Central memory CD4-positive, alpha-beta T cell (primary cell): ENCODE measurements at places on chromosomes 5 and 9.
A peak's percentile ranks its signal among the peaks of the same experiment; 100 is the strongest.

- DNase-seq: peak; percentile 72
These were observed 1.7 kb upstream of the KLHL3 start for GRCh38 chr5:137737349-137738131.

GRCh38 chr9:3436629-3437420 lies 89.0 kb downstream of the RFX3 start:
- no peak for DNase-seq

- DNase-seq: no peak
These were observed 11.4 kb upstream of the C5orf63 start for GRCh38 chr5:127084656-127085055.

DNA sequence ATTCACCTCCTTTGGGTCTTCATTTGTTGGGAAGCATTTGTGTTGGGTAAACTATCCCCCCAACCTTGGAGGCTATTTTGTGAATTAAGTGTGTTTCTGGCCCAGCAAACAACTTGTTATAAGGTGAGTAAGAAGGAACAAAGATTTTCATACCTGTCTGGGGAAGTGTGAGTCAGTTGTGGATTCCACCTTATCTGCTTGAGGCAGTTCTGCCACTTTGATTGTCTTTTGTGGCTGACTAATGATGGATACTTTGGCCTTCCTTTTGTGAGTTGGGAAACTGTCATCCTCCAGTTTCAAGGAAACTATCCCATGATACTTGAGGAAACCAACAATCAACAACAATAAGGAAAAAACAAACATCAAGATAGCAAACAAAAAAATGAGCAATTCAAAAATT lies 24.6 kb upstream of the CER1 start:
- DNase-seq: no peak

GRCh38 chr5:114727358-114727757 lies 365.5 kb downstream of the KCNN2 start:
- DNase-seq: no peak

- no peak for DNase-seq
These were observed 246.5 kb downstream of the PCSK5 start for GRCh38 chr9:76136986-76137385.

GRCh38 chr9:38118862-38119438 lies 49.9 kb upstream of the SHB start:
- DNase-seq: no peak

DNA sequence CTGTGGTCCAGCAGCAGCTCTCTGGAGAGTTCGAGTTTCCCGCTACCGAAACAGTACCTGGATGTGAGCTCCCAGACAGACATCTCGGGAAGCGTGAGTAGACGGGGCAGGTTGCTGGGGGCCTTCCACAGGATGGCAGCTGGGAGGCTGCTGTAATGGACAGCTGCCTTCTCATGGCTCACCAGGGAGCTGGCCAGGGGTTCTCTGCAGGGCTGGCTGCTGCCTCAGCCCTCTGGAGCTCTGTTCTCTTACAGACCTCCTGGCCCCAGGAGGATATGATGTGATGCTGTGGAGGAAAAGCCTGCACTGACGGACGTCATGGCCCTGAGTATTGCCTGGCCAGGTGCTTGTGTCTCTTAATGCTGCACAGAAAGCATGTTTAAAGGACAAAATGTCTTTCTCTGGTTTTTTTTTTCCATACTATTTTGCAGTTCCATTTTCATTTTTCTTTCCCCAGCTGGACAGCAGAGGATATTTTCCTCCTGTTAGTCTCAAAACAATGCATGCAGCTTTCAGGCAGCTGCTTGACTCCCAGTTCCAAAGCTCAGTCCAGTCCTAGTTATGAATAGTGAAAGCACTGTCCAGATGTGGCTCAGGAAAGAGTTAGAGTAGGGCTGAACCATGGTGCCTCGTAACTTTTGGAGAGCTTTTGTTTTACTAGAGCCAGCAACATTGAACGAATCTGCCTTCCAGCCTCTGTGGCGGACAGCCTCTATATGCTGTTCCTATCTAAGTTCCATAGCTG lies 77.5 kb upstream of the RARS1 start:
- DNase-seq: no peak

GRCh38 chr9:70133253-70134208 lies 89.9 kb downstream of the MAMDC2 start:
- DNase-seq: no peak

DNA sequence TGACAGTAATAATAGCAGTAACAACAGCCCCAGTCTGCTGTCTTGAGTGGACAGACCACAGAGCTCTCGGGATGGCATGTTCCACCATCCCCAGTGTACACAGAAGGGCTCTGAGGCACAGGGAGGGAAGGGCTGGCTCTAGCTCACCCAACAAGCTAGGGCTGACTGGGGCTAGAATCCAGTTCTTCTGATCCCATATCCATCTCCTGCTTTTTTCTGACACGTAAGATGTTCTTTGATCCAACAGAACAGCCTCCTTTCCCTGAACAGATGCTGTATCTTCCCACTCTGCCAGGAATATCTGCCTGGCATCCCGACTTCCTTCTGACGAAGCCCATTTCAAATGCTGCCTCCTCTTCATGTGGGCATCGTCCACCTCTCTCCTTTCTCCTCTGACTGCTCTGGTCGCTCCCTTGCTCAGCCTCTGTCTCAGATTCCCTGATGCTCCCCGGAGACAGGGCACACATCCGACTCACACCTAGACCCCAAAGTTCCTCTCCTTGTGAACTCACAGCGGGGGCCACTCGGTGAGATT lies 43.6 kb upstream of the CLK4 start:
- no peak for DNase-seq

DNA sequence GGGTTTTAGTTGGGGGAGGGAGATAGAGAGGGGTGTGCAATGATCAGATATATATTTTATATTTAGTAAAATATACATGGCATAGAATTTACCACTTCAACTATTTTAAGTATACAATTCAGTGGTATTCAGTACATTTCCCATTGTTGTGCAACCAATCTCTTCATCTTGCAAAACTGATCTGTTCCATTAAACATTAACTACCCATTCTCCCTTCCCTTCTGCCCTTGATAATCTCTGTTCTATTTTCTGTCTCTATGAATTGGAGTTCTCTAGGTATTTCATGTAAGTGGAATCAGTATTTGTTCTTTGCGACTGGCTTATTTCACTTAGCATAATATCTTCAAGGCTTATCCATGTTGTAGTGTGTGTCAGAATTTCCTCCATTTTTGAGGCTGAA lies 38.6 kb downstream of the TGFBI start:
- DNase-seq: no peak

DNA sequence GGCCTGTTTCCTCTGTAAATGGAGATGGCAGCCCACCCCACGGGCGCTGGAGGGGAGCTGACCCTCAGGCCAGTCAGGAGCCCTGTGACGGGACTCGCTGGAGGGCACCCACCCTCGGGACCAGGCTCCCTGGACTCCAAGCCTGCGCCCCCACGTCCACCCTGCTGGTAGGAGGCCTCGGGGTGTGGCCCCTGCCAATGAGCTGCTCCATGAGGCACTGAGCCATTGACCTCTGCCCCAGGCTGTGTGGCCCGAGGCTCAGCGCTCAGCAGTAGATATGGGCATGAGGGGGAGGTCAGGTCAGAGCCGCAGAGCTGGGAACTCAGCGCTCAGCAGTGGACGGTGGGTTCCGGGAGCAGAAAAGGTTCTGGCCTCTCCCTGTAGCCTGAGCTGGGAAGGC lies 52.3 kb upstream of the EGFL7 start:
- no peak for DNase-seq

DNA sequence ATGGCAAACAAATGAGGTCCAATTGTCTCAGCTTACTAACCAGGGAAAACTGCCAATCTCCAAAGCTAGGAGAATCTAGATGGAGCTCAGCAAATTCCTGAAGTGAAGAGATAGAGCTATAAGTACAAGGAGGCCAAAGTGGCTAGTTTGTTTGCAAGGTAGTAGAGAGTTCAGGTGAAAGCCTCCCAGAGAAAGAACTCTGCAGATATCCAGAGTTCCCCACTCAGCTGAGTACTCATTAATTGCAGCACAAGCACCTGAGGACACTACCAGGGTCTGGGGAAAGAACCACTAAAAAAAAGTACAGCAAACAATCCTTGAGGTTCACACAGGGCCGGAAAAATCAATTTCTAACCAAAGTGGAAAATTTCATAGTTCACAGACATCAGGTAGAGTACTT lies 250.9 kb downstream of the TMEM232 start:
- no peak for DNase-seq

DNA sequence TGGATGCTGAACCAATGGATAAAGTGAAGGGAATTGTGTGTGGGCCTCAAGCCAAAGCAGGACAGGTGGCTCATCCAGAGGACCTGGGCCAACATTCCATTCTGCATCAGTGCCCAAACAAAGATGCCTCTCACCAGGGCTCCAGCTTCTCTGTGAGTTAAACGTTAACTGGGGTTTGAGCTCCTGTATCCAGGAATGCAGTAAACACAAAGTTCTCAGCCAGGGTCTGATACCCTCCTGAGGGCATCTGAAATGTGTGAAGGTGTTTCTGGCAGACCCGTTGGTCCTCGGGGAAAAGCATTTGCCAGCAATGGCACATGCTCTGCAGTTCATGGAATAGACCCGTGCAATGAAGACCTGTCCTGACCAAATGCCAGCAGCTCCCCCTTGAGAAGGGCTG lies 33.9 kb upstream of the AOPEP start:
- DNase-seq: no peak

GRCh38 chr5:113804264-113804663 lies 290.8 kb downstream of the YTHDC2 start:
- DNase-seq: no peak

- no peak for DNase-seq
These were observed 24.9 kb downstream of the CFAP77 start for GRCh38 chr9:132434881-132435280.

DNA sequence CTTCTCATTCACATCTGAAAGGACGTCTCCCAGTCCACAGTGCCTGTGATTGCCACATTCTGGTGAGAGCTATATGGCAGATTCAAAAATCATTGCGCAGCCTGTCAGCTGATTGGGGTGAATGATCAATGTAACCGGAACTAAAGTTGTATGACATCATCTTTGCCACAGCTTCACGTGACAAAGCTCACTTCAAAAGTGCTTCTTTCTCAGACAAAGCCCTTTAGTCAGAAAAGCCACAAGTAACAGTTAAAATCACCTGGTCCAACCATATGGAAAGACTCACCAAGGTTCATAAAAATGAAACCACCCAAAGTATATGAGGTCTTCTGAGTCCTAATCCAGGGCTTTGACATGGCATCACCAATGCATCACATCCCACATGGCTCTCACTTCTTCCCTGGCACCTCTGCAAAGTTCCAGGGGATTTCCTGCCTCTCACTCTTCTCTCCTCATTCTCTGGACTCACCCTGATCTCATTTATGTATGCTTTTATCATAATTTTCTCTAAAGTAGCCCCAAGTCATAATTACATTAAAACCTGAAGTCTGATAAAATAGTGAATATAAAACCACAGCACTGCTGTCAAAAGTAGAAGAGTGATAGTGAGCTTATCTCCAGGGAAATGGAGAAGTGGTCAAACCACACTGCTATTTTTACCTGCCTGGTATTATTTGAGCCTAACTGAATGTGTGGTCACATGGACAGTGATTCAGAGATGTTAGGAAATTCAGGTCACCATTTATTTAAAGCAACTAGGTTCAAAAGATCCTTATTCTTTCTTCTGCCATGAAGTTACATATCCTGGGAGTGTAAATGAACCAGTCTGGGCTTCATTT lies 193.1 kb upstream of the PTGER4 start:
- DNase-seq: peak; percentile 72

DNA sequence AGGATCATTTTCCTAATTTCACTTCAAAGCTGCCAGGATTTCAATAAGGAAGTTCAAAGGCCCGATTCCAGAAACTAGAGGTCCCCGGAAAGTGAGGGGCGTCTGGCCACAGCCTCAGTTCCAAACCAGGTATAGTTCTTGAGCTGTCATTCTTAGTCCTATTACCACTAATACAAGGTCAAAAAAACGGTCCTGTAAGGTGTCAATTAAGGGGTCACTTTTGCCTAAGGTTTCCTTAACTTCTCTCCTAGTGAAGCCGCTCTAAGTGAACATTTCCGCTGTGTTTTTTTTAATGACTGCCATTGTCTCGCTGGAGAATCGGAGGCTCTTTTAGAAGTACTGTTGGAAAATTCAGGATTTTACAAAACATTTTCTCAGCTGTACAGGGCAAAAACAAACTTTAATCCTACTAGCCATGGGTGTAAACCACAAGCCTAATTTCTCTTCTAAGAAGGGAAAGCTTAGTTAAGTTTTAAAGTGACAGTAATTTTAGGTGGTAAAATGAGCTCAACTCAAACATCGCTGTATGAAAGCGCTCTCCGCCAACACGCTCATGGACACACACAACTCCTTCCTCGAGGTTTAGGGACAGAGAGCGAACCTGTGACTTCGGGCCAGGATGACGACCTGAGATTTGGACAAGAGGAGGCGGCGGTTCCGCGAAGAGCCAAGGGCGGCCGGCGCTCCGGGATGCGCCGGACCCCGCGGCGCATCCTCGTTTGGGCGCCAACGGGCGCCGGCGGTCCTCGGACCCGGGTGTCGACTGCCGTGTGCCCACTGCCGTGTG lies 76.7 kb upstream of the IFNE start:
- peak; percentile 10 for DNase-seq

DNA sequence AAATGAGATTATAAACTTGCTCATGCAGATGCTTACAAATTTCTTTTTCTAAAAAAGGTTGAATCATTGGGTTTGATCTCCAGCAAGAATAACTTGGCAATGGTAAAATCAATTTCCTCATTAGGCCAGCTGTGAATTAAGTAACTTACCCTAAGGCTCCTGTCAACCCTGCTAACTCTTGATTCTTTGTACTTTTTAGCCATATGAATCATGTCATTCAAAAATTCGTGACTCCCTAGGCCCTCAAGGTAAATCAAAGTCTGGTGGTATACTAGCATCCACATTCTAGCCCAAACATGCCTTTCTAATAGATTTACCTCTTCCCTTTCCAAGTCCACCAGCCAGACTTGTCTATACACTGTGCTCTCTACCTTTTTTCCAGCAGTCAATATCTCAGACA lies 420.8 kb upstream of the BRINP1 start:
- DNase-seq: no peak

GRCh38 chr5:154732212-154732611 lies 23.0 kb upstream of the LARP1 start:
- no peak for DNase-seq

DNA sequence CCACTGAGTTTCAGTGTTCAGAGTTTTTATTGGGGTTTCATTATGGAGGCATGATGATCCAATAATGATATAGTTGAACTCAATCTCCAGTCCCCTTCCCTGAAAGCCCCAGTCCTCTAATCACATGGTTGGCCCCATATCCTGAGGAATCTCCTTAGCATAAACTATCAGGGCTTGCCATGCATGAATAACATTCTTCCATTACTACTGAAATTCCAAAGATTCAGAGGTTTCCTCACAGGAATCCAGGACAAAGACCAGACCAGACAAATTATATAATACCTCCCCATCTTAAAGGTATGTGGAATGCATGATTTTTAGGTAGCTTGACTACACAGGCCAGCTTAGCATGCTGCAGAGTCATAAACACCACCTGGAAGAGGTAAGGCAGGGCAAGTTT lies 15.5 kb upstream of the LRRTM2 start:
- no peak for DNase-seq

GRCh38 chr5:41143131-41143901 lies 70.0 kb downstream of the C6 start:
- no peak for DNase-seq

DNA sequence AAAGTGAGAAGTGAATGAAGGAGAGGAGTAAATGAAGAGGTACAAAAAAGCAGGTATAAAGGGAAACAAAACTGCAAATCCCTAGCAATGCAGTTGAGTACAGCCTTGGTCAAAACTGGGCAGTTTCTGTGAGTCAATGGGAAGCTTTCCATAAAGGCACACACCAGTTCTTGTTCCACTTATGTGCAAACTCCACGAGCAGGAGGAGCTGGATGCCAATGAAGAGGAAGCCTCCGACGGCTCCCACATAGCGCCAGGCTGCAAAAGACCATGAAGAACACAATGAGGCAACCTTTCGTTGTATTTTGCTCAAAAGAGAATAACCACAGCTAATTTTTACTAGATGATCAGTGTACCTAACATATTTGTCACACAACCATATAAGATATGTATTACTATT lies 81.1 kb downstream of the SERINC5 start:
- DNase-seq: no peak
